ENCODE measurements at places on chromosomes 12 and 14.
A peak's percentile ranks its signal among the peaks of the same experiment; 100 is the strongest.

DNA sequence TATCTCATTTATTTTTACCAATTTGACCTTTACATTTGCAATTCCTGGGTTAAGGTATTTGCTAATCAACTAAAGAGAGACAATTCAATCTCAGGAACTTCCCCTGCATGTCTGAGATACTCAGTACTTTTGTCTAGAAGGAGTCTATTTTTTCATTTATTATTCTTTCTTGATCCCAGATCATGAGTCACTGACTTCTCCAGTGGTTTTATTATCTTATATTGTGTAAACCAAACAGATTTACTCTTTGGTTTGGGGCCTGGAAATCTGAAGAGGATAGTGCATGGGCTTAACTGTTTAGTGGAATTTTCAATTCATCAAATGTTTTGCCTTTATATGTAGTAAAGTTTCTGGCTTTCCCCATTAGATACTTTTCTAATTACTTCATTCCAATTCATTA lies 185.4 kb downstream of the ALG10B start:
- no peak for DNase-seq

GRCh38 chr12:7758766-7759140 lies 6.3 kb upstream of the NANOGNB start:
- DNase-seq: no peak

GRCh38 chr12:116247377-116247776 lies 30.1 kb downstream of the MED13L start:
- DNase-seq: no peak

- no peak for DNase-seq
Observed at GRCh38 chr12:2264651-2265232, 212.0 kb downstream of the CACNA1C start.

DNA sequence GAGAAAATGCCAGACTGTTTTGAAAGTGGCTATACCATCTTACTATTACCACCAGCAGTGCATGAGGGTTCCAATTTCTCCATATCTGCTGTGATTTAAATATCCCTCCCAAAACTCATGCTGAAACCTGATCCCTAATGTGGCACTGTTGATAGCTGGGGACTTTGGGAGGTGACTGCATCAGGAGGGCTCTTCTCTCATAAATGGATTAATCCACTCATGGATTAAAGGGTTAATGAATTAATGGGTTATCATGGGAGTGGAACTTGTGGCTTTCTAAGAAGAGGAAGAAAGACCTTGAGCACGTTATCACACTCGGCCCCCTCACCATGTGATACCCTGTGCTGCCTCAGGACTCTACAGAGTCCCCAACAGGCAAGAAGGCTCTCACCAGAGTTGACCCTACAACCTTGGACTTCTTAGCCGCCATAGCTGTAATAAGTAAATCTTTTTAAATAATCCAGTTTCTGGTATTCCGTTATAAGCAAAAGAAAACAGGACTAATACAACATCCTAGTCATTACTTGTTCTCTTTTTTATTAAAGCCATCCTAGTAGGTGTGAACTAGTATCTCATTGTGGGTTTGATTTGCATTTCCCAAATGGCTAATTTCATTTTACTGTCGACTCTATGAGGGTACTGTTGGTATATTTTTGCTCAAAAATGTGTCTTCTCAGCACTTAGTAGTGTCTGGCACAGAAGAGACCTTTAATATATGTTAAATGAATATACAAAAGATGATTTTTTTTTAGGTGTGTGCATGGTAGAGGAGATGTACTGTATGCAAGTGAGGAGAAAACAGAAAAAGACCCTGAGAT lies 14.3 kb downstream of the PPP1R12A start:
- no peak for DNase-seq

DNA sequence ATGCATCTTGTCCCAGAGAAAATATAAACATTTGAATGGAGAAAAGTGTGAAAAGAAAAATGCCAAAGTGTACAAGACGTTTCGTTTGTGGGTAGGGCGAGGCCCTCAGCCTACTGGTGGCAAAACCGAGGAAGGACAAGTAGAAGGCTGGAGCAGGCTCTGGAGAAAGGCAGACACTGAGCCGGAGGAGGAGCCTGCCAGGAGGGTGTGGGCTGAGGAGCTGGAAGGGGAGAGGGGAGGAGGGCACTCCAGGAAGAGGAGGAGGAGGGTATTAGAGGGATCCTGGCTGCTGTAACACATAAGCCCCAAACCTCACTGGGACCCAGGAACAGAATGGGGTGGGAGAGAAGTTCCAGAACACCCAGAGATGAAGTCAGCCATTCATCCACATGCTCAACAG lies 47.7 kb downstream of the CLMN start:
- no peak for DNase-seq

DNA sequence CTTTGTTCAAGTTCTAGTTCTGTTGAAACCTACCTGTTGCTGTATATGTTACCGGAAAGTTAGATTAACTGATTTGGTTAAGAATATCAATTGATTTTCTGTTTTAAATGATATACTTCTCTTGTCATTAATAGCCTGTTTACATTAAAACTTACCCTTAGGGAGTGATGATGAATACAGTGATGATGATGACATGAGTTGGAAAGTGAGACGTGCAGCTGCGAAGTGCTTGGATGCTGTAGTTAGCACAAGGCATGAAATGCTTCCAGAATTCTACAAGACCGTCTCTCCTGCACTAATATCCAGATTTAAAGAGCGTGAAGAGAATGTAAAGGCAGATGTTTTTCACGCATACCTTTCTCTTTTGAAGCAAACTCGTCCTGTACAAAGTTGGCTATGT lies 33.0 kb downstream of the CAND1 start:
- no peak for DNase-seq

DNA sequence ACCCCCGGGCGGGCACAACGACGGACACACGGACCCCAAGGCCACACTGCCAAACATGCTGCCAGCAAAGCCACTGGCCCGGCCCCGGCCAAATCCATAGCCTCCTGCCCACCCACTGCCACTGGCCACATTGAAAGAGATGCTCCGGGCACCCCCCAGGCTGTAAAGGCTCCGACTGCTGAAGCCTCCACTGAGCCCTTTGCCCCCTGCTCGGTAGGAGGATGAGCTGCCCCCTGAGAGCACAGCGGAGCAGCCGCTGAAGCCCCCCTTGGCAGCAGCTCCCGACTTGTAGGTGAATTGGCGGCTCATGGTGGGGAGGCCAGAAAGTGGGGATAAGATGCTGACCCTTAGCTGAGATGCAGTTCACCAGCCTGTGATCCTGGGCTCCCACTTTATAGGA lies at the start of gene KRT73:
KRT73 (minus strand) TSS at position 344 of the 400 bp plus-strand sequence; CDS start at position 309, 35 bp downstream.
- no peak for DNase-seq

- DNase-seq: no peak
Observed at GRCh38 chr12:7096979-7097378, 4.7 kb upstream of the C1R start.

- DNase-seq: no peak
Observed at GRCh38 chr14:99995700-99996356, 69.4 kb upstream of the EVL start.

- peak; percentile 20 for DNase-seq
Observed at GRCh38 chr14:48805315-48805714, 780.9 kb downstream of the RPS29 start.

GRCh38 chr12:4771172-4771959 lies 51.2 kb downstream of the GALNT8 start:
- DNase-seq: no peak

DNA sequence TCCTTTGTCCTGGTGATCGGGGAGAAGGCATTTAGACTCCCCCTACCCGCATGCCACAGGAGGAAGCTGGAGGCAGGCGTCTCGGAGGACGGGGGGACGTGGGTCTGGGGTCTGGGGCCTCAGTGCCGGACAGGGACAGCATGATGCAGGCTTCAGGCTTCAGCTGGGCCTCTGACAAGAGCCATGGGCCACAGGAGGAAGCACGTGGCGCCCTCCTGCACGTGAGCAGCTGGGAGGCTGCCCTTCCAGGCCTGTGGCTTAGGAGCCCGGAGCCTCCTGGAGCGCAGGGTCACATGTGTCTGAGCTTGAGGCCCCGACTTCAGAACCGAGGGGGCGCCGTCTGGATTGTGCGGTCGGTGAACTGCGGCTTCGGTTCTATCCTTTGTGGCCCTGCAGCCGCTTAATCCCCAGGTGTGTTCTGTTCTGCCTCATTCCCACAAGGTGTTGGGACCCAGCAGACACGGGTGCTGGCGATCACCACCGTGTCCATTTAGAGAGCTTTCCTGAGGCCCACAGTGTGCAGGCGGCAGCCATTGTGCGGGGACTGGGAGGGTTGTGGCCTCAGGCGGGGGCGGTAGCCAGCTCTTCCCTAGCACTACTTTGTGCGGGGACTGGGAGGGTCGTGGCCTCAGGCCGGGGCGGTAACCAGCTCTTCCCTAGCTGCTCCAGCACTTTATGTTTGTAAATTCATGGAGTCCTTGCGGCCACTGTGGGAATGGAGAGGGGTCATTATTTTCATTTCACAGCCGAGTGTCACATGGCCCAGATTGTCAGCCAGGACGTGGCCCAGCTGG lies 150.2 kb downstream of the ADGRD1 start:
- DNase-seq: no peak

- DNase-seq: no peak
Observed at GRCh38 chr12:52010152-52010622, 3.4 kb downstream of the TAMALIN start.

DNA sequence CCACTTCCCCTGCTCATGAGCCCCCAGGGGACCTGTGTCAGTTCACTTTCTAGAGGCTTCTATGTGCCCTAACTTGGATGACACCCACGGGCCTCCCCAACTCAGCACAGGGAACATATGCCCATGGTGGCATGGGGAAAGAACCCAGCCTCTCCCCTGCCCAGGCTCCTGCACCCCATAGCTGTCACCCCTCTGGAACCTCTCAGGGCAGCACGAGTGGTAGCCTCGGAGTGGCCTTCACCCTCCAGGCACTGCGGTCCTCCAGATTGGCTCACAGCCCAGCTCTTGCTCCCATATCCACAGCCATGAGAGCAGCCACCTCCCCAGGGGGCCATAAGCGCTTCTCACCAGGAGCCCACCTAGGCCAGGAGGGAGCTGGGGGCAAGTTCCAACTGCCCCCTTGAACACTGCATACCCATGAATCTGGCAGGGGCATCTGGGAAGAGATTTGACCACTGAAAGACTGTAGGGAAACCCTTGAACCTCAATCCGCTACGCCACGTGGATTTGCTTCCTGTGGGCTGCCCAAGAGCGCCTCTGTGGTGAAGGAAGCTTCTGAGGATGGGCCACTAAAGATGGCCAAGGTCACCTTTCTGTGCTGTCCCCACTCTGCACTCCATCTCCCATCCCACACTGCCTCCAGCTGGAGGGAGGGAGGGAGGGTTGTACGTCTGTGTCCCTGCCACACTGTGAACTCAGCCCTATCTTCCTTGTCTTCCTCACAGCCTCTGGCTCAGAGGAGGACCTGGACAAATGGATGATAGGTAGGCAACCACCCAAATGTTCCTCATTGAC lies 11.9 kb downstream of the PLD4 start:
- no peak for DNase-seq

GRCh38 chr12:101761350-101761749 lies 22.1 kb upstream of the SYCP3 start:
- DNase-seq: no peak

GRCh38 chr14:74601982-74602381 lies 10.1 kb downstream of the LTBP2 start:
- no peak for DNase-seq

DNA sequence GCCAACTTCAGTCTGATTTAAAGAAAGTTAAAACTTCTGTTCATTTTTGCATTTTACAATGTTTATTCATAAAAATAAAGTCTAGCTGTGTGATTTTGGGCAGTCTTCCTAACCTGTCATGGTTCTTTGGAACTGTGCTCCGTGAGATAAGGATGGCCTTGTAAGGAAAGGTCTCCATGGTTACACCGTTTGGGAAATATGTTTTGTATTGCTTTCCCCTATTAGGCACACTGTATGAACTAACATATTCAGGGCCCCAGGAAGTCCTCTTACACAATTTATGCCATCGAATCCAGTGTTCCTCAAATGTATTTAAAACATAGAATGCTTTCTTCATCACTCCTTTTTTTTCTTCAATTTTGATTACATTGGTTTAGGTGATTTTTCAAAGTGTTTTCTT lies 54.5 kb downstream of the APAF1 start:
- DNase-seq: no peak

DNA sequence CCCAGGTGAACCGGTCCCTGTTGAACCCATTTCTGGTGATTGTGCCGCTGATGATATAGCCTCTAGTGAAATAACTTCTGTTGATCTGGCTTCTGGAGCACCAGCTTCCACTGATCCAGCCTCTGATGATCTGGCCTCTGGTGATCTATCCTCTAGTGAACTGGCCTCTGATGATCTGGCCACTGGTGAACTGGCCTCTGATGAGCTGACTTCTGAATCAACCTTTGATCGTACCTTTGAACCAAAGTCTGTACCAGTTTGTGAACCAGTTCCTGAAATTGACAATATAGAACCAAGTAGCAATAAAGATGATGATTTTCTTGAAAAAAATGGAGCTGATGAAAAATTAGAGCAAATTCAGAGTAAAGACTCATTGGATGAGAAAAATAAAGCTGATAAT lies 59.1 kb downstream of the ATF7IP start:
- no peak for DNase-seq

Data from NCI-H1930 (cell line).